Stimulated activated CD8-positive, alpha-beta memory T cell treated with anti-CD3 and anti-CD28 coated beads, Interleukin-7, amount 100 ng/mL, for 4 hours (primary cell): ENCODE measurements at places on chromosomes 6 and 20.

DNA sequence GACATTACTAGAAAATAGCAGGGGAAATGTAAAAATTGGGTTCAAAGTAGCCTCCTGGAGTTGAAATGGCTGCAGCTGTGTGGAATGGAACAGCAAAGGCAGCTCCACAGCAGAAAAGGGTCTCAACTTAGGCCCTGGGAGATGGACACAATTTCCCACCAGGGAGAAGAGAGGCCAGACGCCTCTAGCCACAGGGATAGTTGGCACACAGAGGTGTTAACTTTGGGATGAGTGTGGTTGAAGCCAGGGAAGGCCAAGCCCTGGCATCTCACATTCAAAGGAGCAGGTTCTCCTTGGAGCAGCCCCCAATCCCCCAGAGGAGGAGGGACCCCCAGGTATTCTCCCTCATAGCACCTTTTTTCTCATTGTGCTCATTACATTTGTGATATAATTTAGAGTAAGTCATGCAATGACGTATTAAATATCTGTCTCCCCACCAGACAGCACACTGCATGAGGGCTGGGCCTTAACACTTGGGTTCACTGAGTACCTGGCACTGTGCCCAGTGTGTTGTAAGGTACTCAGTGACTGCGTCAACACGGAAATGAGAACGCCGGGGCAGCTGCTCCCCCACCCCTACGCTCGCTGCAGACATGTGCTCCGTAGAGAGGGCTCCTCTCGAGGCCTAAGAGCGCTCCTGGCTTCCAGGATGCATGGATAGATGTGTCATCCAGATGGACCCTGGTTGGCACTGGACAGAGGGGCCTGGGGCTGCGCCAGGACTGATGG lies 76.0 kb upstream of the CD93 start:
- DNase-seq: no peak

DNA sequence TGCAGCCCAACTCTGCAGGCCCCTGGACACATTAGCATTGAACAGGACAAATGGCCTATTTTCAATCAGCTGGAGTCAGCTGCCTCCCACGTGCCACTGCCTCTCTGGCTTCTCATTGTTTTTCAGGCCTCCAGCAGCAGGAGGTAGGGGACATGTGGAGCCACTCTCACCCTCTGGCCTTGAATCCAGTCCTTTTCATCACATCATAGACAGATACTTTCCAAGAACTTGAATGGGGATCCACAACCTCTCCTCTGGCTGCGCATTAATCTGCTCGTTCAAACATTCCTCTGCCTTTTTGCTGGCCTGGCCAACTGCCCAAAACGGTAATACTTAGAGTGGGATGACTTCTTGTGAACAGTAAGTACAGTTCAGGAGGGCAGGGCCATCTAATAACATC lies 592.3 kb downstream of the PKHD1 start:
- DNase-seq: no peak

GRCh38 chr20:36113566-36114250 lies 40.8 kb upstream of the EPB41L1 start:
- no peak for DNase-seq

DNA sequence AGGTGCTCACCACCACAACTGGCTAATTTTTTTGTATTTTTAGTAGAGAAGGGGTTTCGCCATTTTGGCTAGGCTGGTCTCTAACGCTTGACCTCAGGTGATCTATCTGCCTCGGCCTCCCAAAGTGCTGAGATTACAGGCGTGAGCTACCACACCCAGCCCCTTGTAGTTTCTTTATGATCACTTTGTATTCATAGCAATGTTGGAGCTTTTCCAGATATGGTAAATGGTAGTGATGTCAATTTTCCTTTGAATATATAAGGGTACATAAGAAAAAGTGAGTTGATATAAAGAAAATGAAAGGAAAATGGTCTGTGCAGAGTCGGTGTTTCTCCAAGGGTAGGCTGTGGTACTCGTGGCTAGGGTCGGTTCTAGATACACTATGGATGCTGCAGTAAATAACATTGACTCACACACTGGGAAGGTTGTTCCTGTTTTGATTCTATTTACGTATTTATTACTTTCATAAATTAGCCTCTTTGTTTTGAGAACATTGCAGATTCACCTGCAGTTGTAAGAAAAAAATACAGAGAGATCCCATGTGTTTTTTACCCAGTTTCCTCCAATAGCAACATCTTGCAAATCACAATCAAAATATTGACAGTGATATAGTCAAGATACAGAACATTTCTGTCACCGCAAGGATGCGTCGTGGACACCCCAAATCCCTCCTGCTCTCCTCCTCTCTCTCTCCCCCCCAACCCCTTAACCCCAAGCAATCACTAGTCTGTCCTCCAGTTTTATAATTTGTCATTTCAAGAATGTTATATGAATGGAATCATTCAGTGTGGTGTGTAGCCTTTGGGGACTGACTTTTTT lies 2.5 kb downstream of the ZNF831 start:
- no peak for DNase-seq

DNA sequence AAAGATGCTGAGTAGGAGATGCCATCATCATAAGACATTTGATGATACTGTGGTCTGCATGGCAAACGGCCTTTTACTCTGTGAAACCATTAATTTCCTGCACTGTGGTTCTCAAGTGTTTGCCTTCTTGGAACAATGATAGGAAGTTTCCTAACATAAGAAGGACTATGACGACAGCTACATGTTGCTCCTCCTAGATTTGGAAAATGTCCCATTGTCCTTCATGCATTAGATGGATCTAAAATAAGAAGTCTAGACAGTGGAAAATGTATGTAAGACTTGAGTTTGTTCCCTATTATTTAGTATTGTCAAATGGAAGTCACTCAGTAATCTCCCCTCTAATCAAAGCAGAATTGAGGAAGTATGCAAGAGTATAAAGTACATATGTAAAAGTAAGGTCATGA lies 98.5 kb upstream of the TMEM170B start:
- no peak for DNase-seq

DNA sequence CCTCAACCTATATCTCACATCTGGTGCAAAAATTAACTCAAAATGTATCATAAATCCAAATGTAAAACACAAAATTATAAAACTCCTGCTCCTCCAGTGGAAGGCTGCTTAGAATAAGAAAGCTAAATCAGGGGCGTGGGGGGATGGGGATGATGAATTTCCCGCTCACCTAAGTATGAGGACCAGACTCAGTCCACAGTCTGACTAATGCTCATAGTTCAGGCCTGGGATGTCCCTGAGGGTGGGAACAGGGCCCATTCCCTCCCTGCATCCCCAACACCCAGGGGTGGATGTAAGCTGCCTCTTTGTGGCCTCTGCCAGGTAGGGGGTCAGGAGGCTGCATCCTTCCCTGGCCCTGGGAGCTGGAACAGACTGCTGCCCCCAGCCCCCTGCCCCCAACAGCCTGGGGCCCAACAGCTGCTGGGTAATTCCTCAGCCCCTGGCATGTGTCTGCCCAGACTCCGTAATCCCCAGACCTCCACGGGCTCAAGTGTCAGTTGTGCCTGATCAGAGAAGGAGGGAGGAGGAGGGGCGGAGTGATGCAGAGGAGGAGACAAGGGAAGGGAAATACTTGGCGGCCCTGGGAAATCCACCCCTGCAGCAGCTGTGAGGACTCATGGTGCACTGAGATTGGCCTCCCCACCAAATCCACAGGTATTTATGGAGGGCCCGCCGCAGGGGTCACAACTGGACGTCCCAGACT lies 224.5 kb downstream of the PREX1 start:
- DNase-seq: no peak

DNA sequence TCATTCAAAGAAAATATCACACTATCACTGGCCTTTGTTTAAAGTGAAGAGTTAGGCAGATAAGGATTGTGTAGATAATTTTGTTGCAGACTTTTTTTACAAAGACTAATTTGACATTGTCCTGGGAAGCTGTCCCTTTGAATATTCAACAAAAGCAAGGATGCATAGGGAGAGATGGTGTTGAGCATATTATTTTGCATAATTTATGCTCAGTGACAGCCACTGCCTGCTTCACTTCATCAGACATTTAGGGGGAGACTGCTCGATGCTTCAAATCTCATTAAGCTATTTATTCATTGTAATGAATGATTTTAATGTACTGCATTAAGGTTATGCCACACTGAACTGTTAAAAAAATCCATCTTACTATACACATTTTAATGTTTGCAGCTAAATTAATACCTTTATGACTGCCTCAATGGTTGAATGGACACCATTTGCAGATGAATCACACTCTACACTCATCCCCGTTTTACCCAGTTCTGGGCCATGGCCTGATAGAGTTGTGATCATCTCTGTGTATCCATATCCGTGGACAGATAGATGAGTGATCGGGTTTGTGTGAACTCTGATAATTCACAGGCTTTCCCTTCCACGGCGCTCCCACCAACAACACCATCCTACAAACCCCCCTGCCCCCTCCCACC lies 128.0 kb downstream of the CDH4 start:
- DNase-seq: no peak

GRCh38 chr20:49845060-49845459 lies 32.4 kb downstream of the SLC9A8 start:
- no peak for DNase-seq

DNA sequence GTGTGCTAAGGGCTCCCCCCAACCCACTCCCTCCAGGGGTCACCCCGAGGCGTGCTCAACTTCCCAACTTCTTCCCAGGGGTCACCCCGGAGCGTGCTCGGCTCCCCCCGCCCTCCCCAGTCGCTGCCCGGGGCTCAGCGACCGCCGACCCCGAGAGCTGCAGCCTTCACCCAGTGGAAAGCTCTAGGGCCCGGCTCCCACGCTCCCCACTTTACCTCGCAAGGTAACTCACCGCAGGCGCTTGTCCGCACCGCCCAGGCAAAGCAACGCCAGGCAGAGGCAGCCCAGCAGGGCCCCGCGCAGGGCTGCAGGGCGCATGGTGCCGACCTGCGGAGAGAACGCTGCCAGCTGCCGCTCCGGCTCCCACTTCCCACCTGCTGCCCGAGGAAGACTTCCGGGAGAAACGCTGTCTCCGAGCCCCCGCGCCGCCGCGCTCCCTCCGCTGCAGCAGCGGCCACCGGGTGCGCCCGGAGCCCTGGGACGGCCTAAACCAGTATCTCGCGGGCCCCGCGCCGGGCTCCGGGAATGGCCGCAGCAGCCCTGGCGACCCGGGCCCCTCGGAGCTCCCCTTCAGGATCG lies 396 bp downstream of the RNASET2 start:
- DNase-seq: peak; percentile 29

DNA sequence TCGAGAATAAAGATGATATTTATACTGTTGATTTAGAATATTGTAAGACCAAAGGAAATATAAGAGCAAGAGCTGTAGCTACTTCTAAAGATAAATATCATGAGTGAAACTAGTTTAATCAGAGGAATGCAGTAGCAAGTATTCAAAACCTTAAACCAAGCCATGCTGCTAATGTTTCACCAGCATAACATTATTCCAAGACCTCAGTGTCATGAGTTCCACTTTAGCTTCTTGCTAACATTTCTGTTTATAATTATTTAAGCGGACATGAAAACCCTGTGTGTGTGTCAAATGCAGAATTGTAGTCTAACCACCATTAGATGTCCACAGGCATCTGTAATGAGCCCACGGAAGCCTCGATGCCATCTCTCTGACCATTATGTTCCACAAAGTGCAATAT lies 752.6 kb upstream of the MARCKS start:
- no peak for DNase-seq

DNA sequence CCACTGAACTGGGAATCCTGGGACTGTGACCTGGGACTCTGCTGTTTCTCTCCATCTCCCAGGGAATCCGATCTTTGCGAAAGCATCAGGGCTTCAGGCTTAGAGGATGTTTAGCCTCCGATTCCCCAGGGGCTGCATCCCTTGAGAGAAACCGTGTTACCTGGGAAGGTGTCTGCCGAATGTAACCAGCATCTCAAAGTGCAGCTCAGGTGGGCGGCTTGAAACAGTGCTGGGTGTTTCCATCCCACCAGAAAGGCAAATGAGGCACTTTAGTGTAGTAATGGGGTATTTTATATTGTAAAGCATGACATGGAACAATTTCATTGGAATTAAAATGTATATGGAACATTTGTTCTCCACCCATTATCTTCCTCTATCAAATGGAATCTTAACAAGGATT lies 15.2 kb downstream of the CDH4 start:
- no peak for DNase-seq

GRCh38 chr6:130783416-130784107 lies 43.6 kb upstream of the SMLR1 start:
- no peak for DNase-seq

DNA sequence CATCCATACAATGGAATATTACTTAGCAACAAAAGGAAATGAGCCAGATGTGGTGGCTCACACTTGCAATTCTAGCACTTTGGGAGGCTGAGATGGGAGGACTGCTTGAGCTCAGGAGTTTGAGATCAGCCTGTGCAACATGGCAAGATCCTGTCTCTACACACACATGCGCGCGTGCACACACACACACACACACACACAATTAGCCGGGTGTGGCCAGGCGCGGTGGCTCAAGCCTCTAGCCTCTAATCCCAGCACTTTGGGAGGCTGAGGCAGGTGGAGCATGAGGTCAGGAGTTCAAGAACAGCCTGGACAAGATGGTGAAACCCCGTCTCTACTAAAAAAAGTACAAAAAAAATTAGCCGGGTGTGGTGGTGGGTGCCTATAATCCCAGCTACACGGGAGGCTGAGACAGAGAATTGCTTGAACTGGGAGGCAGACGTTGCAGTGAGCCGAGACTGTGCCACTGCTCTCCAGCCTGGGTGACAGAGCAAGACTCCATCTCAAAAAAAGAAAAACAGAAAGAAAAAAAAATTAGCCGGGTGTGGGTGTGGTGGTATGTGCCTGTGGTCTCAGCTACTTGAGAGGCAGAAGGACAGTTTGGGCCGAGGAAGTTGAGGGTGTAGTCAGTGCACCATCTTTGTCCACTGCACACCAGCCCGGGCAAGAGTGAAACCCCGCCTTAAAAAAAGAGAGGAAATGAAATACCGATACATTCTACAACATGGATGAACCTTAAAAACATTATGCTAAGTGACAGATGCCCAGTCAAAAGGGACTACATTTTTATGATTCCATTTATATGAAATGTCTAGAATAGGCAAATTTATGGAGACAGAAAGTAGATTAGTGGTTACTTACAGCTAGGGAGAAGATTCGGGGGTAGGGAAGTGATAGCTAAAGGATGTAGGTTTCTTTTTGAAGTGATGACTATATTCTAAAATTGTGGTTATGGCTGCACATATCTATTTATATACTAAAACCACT lies 52.5 kb downstream of the RBL1 start:
- DNase-seq: no peak

GRCh38 chr20:48623176-48623905 lies 204.5 kb downstream of the PREX1 start:
- DNase-seq: no peak

GRCh38 chr6:9467741-9468140 lies 947.1 kb downstream of the TFAP2A start:
- DNase-seq: no peak
